ENCODE measurements at places on chromosomes 7 and 10.

- DNase-seq = no peak
These were observed 124.5 kb downstream of the TMEM178B start for GRCh38 chr7:141198194-141198958.

DNA sequence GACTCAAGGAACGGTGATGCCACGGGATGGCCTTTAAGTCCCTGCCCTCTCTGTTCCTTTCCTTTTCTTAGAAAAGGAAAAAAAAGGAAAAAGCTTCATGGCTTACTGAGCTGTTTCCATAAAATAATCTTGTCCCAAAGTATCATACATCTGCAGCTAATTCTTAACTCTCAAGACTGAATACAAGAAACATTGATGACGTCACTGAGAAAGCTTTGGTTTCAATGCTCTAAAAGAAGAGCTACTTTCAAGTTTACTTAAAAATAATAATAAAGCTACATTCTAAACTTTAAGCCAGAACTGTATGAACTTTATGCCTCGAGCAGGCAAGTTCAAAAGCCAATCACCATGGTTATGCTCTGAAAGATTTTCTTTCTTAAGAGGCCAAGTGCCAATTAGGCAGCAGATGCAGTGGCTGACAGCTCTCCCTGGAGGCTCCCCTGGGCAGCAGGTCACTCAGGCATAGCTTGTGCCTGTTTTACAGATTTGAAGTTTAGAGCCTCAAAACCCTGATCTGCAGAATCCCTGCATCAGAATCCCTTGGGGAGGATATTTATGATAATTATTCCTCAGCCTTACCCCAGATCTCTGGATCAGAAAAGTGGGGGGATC, 165.0 kb downstream of the CHN2 start:
- DNase-seq = no peak

DNA sequence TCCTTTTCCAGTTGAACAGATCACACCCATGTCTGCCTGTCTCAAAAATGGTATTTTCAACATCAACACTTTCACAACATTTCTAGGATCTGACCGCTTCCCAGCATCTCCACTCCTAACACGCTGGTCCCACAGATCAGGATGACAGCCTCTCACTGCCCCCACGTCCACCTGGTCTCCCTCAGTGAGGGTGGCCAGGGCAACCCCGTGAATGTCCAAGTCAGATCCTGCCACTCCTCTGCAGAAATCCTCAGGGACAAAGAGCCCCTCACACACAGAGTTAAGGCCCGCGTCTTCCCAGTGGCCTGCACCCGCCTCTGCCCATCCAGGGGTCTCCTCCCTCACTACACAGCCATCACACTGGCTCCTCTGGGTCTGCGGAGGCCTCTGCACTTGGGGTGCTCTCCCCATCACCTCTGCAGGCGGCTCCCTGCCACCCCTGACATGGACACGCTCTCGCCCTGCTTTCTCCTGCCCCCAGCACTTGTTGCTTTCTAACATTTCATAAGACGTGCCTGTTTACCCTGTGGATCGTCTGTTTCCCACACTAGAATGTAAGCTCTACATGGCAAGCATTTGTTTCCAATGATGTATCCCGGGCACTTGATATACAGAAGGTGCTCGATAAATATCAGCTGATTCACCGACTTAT, 20.0 kb downstream of the GNA12 start:
- DNase-seq = no peak

DNA sequence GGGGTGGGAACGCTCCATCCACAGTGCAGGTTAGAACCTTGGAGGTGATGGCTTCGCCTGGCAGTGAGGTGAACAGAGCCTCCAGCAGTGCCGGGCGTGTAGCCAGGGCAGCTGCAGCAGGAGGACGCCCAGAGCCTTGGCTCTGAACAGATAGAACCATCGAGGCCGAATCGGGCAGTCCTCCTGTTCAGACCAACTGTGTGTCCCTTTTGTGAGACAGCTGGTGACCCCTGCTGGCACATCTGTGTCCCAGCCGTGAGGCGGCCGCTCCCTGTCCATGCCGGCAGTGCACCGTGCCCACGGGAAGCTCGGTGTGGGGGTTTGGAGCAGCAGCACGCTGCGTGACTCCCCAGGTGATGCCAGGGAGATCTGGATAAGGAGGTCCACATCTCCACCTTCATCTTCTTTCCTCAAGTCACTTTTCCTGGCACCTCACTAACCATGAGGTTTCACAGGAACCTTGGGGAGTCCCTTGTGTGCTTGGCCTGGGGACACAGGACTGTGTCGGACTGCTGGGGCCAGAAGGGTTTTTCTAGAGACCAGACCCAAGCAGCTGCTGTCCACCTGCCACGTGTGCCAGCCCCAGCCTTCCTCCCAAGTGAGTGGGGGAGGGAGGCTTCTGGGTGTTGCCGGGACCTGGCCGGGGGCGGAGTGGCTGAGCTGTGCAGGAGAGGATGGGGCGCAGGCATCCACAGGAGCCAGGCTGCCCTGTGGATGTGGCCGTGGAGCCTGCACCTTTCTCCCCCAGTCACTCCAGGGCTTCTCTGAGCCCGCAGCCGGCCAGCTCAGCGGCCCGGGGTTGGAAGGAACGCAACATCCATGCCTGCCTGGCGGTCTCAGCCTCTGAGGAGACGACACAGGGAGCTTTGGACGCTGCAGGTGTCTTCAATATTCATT, 69.4 kb downstream of the DNAJB6 start:
- DNase-seq = peak; percentile 15

- DNase-seq = no peak
These were observed 513.9 kb upstream of the GALNT17 start for GRCh38 chr7:70618020-70618551.

DNA sequence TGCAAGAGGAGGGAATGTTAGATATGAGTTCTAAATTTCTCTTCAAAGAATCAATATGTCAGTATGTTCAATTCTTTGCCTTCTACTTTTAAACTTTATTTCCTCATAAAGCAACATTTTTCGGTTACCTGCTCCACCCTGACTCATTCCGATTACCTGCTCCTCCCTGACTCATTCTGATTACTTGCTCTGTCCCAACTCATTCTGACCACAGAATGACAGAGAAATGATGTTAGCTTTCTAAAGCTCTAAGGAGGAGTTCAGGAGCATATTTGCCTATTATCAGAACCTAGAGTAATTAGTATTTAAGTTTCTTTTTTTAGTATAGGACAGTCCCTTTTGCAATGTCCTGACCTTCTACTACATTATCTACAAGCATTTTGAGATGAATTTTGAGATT, 24.5 kb upstream of the PPP1R9A start:
- DNase-seq = no peak

DNA sequence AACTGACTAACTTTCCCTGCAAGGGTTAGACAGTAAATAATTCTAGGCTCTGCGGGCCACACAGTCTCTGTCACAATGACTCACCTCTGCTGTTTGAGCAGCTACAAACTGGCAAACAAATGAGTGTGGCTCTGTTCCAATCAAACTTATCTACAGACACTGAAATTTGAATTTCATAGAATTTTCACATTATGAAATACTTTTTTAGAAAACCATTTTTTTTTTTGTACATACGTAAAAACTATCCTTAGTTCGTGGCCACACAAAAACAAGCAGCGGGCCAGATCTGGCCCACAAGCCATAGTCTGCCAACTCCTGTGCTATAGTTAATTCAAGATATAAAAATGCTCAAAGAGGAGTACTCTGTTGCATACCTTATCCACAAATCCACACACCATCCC, 32.6 kb downstream of the PIP4K2A start:
- peak; percentile 85 for DNase-seq

GRCh38 chr10:61877887-61878739, 23.4 kb upstream of the ARID5B start:
- no peak for DNase-seq

- DNase-seq = no peak
These were observed 820.0 kb downstream of the XPNPEP1 start for GRCh38 chr10:109103278-109103677.

DNA sequence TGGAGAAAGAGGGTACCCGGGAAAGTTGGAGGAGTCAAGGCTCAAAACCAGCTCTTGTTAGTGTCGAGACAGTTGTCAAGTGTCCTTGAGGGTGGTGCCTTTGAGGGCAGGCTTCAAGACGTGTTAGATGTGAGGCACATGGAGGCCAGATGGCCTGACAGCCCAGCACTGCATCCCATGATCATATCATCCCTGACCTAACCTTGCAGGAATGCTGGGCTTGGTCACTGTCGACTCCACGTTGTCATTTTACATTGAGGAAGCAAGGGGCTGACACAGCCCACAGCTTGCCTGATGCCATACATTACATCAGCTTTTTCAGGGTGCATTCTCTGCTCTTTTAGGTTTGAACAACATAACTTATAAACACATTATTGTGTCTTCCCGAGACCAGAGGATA, 114.1 kb downstream of the ABCA13 start:
- DNase-seq = no peak

- no peak for DNase-seq
These were observed 15.9 kb downstream of the PTPRE start for GRCh38 chr10:127922675-127923366.

GRCh38 chr10:30391266-30391665, 42.2 kb upstream of the MTPAP start:
- DNase-seq = no peak

- no peak for DNase-seq
These were observed 86.6 kb downstream of the FRMPD2 start for GRCh38 chr10:48187713-48188485.

- DNase-seq = no peak
These were observed 76.1 kb upstream of the PITRM1 start for GRCh38 chr10:3248526-3249306.

GRCh38 chr10:103470761-103471653, 8.0 kb downstream of the CALHM3 start:
- DNase-seq = peak; percentile 27

DNA sequence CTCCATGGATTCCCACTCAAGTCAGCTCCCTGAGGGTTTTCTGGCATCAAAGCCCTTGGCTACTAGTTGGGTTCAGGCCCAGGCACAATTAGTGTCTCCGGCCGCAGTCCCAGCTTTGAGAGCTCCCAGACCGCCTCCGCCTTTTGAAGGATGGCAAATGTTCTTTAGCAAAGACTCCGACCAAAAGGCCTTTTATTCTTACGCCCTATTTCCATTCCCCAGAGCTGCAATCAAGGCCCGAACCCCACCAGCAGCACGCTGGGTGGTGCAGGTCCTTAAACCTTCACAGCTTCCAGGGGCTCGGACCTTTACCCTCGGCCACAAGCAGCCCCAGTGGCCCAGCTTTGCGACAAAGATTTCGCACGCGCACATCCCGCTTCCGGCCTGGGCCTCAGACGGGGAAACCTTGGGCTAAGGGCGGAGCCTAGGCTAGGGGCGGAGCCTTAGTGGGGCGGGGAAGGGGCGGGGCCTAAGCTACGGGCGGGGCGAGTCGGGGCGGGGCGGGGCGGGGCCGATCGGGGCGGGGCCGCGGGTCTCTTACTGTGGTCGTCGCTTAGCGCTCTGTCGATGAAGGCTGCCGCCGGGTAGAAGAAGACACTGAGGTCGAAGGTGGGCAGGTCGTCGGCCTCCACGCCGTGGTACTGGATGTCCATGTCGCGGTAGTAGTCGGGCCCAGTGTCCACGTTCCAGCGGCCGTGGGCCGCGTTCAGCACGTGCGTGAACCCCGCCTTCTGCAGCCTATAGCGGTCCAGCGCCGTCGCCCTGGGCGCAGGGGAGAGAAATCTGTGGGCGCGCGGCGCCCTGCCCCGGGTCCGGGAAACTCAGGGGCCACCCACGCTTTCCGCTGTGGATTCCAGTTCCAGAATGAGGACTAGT, 68.0 kb upstream of the SAMD8 start:
- peak; percentile 55 for DNase-seq
